ENCODE measurements at places on chromosomes 13 and 19. TPM values are rescaled to one million over a fixed set of nuclear protein-coding genes. Genes with fewer than 3 reads are reported as not detected.
A peak's percentile ranks its signal among the peaks of the same experiment; 100 is the strongest.

DNA sequence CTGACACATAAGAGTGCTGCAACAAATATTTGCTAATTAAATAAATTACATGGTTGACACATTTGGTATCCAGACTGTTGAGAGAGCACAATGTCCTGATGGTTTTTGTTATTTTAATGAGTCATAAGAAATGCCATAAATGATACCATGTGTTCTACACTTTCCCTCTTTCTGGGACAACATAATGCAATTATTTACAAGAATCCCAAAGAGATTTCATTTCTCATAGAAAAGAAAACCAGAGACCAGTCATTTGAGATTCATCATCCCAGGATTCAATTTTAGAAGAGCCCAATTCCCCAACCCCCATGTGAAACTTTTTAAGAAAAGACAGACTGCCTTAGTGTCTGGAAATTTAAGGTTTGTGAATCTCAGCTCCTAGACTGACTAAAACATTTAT lies 399.6 kb downstream of the DCT start:
- peaks cover 11% of the 10 kb centered on the region for H3K27me3 ChIP-seq
- no peak for DNase-seq
- H3K4me3 ChIP-seq: no peak overlapping the region
- H3K27ac ChIP-seq: no peak overlapping the region

DNA sequence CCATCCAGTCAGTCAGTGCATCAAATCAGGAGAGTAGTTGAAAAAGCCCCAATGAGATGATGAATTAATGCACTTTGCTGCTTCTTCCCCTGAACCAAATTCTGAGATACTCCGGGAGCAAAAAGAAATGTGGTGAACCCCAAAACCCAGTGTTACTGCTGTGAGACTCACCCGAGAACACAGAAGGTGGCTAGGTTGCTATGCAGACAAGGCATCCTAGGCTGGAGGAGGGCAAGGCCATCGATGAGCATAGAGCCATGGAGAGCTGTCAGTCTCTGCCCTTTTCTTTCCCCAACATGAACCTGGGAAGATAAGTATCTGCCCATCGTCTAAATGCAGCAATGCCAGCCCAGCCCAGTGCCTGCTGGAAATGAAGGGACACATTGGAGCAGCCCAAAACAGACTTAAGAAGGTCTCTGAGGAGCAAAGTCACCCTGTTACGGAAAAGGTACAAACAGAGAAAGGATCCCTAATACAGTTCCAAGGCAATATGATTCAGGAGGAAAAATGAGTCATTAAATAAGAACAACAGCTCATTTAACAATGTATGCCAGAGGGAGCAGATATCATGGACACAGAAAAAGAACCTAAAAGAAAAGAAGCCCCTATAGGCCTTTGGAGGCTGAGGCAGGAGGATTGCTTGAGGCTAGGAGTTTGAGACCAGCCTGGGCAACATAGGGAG lies 272.0 kb downstream of the FOXO1 start:
- H3K36me3 ChIP-seq: no peaks in the 10 kb centered on the region
- DNase-seq: no peak
- H3K27me3 ChIP-seq: no peaks in the 10 kb centered on the region
- peaks cover 12% of the 10 kb centered on the region for H3K4me1 ChIP-seq
- H3K27ac ChIP-seq: no peak overlapping the region

DNA sequence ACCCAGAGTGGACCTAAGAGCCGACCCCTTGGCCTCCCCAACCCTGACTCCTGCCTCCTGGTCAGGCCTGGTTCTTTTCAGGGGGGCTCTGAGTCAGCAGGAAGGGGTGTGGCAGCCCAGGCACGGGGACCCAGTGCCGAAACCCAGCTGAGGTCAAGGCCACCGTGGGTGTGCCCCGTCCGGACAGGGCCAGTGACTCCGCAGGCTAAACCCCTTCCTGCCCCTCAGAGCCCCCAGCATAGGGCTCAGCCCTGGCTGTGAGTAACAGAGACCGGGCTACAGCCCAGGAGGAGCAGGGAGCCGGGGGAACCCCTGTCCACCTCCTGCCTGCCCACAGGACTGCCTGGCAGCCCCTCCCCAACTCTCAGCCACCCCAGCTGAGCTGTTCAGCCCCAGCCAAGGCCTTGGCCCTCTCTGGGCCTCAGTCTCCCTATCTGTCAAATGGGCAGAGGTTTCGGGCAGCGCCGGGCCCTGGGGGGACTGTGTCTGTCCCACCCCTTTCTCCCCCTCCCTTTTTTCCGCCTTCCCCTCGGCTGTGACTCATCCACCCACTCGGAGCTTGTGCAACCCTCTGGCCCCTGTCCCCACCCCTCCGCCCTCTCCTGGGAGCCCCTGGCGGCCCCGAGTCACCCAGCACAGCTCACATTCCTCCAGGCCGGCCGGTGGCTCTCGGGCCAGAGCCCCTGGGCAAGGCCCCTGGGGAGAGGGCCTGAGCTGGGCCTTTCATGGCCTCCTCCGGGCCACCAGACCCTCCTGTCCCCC lies 8.6 kb downstream of the ZBTB7A start:
- DNase-seq: peak; percentile 80
- H3K27ac ChIP-seq: peak overlapping the region; percentile 37
- no peaks in the 10 kb centered on the region for H3K27me3 ChIP-seq
- no peak overlapping the region for H3K4me3 ChIP-seq
- peaks cover 27% of the 10 kb centered on the region for H3K36me3 ChIP-seq
- H3K4me1 ChIP-seq: peaks cover 50% of the 10 kb centered on the region

DNA sequence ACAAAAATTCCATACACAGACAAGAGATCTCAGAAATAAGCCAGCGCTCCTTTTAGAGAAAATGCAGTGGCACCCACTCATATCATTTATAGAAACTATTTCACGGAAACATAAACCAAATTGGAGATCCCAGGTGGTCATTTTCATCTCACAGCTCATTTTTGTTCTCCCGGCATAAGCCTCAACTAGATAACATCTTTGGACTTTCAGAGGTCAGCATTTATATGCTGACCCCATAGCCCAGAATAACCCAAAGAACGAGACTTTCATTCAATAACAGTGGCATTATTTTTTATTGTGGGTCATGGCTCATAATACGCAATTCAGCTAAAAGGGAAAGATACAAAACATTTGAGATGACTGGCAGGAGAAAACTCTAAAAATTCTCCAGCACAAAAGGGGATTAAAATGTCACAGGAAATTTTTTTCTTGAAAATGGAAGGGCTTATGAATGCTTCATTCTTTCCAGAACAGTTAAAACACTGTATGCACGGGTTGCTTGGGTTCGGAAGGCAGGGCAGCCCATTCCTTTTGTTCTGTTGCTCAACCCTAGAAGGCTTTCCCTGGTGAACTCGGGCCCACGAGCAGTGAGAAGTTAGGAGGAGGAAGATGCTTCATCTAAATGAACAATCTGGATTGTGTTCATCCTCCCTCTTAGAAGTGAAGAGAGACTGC lies 24.0 kb downstream of the STARD13 start:
- H3K27ac ChIP-seq: no peak overlapping the region
- H3K36me3 ChIP-seq: no peaks in the 10 kb centered on the region
- H3K4me1 ChIP-seq: no peaks in the 10 kb centered on the region
- H3K4me3 ChIP-seq: no peak overlapping the region
- no peak for DNase-seq

FDX2 gene
- total RNA-seq: 13.3 TPM

DMPK gene
- 15.0 TPM for total RNA-seq

Data from activated CD4-positive, alpha-beta T cell treated with anti-CD3 and anti-CD28 coated beads for 36 hours (primary cell).